ENCODE measurements at places on chromosomes 12 and 14.
A peak's percentile ranks its signal among the peaks of the same experiment; 100 is the strongest.

DNA sequence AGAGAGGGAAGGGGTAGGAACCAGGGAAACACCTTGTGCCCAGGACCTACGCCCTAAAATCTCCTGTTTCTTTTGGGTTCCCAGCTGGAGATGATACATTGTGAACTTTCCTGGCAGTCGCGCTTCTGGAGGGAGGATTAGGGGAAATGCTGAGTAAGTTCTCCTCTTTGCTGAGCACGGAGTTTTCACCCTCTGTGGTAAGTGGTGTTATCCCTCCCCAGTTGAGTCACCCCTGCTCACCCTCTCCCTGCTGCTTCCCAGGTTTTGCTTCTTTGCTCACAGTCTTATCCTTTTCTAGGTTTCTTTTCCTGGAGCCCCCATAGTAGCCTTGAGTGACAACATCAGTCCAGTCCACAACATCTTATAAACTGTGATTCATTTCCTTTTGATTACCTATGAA is 789.1 kb downstream of the TMEM121 start:
- no peak for DNase-seq

DNA sequence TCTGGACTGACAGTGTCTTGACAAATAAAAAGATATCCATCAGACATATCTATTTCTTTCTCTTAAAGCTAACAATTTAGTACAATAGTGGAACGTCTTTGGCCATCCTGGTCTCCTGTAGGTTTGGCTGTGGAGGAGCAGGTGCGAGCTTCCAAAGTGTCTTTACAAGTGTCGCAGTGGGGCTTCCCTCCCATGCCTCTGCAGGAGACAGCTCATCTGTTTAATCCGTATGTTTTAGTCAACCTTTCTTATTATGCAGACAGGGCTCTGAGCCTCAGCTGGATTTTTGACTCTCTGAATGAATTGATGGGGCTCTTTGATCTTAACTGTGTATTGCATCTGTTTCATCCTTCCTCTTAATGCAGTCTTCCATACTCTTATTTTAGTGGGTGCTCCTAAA is 57.5 kb downstream of the RMST start:
- no peak for DNase-seq

DNA sequence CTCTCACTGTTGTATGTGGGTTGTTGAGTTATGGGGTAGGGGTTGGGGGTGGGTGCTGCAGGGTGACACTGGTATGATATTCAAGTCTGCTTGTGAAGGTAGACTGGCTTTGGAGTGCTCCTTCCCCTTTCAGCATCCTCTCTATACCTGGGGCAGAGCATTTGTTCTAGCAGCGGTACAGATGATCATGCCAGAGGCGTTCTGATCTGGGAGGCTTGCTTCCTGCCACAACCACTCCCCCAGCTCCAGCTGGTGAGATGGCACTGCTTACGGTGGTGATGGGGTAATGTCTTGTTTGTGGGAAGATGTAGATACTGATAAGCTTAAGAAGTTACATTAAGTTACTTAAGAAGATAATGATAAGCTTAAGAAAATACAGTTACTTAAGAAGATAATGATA is 131.8 kb downstream of the ERC1 start:
- peak; percentile 95 for DNase-seq

- no peak for DNase-seq
Measured at GRCh38 chr12:91769736-91770135, 375.9 kb downstream of the BTG1 start.

GRCh38 chr12:49804821-49805220 is 23.4 kb downstream of the NCKAP5L start:
- no peak for DNase-seq

DNA sequence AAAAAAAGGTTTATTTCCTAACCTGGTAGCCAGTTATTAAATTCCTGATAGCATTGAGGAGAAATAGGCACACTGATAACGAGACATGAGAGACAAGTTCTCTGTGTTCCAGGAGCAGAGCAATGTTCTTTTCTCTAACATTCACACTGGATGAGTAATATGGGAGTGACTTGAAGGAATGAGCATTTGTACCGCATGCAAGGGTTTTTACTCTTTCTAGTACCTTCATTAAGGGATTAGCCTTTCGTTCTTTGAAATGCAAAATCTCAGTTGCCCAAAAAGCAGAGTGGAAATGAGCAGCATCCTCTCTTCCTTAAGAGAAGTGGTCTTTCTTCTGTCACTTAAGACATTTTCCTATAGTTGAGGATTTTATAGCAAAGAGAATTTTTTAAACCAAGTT is 54.7 kb downstream of the FGD4 start:
- DNase-seq, result no peak

DNA sequence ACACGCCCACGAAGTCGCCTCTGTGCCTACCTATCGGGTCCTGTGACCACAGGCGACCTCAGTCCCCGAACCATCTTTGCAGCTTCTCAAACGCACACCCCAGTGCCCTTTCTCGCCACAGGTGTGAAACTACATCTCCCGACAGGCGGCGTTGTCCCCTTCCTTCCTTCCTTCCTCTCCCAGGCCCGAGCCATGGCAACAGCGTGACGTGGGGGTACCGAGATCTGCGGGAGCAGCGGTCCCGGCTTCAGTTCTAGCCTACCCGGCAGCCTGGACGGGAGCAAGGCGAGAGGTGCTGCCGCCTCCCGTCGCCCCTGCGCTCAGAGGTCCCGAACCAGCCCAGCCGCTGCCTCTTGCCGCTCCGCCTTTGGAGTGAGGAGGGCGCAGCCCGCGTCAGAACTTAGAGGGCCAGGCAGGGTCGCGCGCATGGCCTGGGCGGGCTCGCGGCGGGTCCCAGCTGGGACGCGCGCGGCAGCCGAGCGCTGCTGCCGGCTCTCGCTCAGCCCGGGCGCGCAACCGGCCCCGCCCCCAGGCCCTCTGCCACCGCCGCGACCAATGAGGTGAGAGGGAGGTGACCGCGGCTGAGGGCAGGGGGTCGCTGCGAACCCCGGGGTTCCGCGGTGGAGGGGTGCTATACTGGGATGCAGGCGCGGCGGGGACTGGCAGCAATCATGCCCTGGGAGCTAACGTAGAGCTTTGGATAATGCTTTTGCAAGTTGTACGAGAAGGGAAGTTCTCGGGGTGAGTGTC is at the start of gene COQ10A:
Gene COQ10A, plus strand, starts transcription at position 250 of the 750 bp plus-strand sequence. Its CDS starts 177 bp downstream, at position 427.
- peak; percentile 80 for DNase-seq
